Kasumi-1 (cell line): ENCODE measurements at places on chromosomes 2 and 18.

DNA sequence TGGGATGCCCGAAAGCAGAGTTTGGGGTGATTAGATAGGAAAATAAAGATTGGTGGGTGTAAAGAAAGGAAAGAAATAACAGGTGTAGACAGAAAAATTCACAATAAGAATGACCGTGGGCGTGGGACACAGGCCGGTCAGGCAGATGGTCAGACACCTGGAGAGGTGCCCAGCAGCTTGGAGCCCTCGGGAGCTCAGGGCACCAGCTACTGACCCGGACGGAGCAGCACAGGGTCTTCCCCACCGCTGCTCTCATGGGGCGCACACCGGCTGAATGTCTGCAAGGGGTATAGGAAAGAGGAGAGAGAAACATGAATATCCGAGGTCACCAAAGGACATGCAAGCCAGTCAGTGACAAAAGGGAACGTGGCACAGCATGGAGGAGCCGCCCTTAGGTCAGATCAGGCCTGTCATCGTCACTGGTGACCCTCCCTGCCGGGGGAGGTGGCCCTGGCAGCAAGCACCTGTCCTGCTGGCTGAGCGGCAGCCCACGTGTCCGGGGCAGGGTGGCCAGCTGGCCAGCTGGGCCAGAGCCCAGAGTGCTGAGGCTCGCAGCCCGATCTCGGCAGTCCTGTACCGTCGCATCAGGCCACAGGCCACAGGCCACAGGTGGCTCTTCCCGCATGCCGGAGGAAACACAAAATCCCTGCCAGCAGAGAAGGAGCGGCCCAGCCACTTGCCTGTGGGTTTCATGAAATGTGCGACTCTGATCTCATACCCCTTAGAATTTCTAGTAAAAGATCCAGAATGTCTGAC lies 112.0 kb upstream of the NDUFV2 start:
- no peak for DNase-seq

DNA sequence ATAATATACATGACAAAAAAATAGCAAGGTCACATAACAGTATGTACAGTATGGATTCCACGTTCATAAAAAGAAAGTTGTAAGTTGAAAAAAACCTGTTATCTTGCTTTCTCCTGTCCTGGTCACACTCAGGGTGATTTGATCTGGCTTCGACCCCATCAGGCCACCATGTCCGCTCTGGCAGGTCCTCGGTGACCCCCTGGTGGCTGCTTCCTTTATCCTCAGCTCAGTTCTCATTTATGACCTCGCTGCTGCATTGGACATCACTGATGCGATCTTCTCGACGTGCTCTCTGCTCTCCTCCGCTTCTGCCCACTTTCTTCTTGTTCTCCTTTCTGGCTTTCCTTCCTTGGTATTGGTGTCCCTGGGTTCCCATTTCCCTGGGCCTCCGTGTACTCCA lies 29.7 kb downstream of the DGKD start:
- no peak for DNase-seq

GRCh38 chr2:86016581-86016980 lies 89.1 kb downstream of the POLR1A start:
- no peak for DNase-seq

DNA sequence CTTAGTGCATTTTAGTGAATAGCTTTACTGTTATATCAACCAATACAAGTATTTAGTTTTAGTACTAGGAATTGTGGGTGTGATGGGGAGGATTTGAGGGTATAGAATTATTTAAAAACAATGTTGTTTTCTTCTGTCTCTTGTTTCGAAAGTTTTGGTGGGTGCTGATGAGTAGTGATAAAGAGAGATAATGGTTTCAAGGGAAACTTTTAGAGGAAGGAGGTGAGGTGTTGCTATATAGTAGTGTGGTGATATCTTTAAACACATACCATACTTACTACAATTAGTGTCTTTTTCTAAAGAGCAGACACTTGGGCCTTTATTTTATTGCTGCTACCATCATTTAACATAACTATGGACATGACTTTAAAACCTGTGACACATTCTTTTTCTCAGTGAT lies 10.5 kb downstream of the IMPACT start:
- no peak for DNase-seq

GRCh38 chr2:121625953-121626352 lies 23.3 kb downstream of the CLASP1 start:
- DNase-seq: no peak

DNA sequence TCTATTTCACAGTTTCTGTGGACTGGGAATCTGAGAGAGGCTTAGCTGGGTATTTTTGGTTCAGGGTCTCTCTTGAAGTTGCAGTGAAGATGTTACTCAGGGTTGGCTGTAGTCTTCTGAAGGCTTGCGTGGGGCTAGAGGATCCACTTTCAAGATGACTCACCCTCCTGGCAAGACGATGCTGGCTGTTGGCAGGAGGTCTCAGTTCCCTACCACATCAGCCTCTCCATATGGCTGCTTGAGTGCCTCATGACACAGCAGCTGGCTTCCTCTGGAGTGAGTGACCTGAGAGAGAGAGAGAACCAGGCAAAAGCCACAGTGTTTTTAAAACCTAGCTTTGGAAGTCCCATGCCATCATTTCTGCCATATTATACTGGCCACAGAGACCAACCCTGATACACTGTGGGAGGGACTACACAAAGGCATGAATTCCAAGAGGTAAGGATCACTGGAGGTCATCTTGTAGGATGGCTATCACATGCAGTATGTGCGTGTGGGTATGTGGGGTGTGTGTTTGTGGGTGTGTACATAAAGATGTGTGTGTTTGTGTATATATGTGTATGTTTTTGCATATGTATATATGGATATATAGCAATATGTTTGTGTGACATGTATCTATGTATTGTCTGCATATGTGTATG lies 25.1 kb downstream of the DNPEP start:
- peak; percentile 32 for DNase-seq

- DNase-seq: no peak
Measured at GRCh38 chr2:25590921-25591505, 82.4 kb downstream of the DTNB start.

DNA sequence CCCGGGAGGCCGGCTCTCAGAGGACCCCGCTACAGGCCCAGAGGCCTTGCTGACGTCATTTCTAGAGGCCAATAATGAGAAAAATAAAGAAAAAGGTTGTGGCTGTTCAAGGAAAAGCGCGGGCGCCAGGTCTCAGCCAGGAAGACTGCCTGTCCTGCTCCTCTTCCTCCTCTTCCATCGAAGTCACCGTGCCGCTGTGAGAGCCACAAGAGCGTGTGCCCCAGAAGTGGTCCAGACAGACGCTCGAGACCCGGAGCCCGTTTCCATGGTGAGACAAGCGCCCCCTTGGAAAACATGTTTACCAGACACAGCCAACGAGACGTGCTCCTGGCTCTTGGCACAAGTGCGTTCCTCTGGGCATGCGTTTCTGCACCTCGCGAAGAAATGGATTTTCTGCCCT lies 210.5 kb downstream of the HDAC4 start:
- no peak for DNase-seq

DNA sequence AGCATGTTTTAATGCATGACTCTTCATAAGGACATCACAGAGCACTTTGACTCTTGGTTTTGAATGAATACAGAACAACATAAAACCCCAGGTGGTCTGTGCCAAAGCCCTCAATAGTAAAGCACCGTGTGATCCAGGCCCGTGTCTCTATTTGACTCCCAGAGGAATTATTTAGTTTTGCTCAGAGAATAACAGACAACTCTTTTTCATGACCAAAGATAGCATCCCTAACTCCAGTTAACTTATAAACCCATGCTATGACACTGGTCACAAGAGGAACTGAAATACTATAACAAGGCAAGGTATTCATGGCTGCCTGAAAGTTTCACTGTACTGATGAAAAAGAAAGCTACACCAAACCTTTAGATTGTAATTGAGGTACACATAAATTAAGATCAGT lies 128.4 kb downstream of the IKZF2 start:
- DNase-seq: no peak

- DNase-seq: no peak
Measured at GRCh38 chr2:34161549-34161948, 562.5 kb upstream of the FAM98A start.

- no peak for DNase-seq
Measured at GRCh38 chr2:229633556-229633955, 80.8 kb downstream of the DNER start.

GRCh38 chr18:6546229-6546628 lies 131.5 kb upstream of the L3MBTL4 start:
- DNase-seq: no peak

DNA sequence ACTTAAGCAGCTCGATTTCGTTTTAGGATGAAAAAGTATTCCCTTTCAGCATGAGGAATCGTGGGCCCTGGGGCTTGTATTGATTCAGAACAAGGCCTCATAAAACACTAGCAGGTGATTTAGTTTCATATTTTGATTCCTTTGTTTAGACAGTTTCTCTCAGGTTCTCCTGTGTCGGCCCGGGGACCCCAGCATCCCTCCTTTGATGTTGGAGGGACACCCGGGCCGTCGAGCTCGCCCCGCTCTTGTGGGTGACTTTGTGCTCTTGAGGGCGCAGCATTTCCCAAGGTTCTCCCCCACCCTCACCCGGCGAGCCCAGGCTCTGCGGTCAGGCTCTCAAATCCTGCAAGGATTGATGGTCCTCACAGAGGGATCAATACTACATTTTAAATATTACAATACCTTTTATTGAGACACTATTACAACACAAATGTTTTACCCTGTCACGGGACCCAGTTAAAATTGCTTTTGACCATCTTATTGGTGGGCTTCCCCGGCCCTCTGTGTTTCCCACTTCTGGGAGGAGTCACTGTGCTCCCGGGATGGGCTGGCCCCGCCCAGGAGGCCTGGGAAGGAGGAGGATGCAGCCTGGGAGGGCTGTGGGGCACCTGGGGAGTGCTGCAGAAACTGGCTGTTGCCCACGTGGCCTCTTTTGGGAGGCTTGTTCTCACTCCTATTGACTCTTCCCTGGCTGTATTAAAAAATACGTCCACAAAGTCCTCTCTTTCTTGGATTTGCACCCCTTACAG lies 222.6 kb downstream of the INSIG2 start:
- no peak for DNase-seq

DNA sequence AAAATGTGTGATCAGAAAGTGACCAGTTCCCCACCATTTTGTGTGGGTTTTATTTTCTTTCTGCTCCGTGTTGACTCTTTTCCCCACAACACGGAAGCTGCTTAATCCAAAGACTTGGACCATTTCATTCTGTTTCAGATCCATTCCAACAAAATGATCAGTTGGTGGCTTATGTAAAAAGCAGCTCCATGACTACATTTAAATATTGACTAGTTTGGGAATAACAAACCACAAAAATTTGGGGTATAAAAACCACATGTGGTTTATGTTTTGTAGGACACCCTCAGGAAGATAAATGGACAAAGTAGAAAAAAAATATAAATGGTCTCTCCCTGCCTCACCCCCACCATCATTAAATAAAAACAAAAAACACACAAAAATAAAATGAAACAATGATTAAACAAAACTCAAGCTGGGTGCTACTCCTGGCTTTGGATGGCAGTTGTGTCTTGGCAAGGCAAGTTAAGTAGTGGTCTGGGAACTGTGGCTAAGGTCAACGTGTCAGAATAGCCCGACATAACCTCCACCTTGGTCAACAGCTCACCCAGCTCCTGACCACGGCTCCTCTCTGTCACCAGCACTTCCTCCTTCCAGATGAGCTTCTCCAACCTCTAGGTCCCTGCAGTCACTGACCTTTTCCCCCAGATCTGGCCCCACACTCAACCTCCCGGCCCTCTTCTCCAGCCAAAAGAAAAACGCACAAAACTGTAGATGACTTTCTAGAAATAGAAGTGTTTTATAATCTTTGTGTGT lies 12.8 kb upstream of the WIPF1 start:
- DNase-seq: peak; percentile 44

DNA sequence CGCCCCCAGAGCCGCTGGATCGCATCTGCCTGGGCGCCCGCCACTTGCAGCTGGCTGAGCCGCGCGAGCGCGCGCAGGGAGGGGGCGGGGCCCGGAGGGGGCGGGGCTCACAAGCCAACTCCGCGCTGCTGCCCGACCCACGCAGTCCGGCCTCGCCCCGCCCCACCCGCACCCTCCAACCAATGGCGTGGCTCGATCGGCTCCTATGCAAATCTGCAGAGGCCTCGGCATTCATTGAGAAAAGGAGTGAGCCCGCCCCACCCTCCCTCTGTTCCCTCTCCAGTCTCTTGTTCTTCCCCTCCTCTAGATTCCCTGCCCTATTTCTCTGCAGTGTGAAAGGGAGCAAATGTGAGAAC lies at the start of gene ALK:
Gene ALK (minus strand): TSS at position 27 of the 356 bp plus-strand sequence. CDS start 927 bp downstream, outside the sequence.
- DNase-seq: peak; percentile 91

- DNase-seq: no peak
Measured at GRCh38 chr2:46050489-46050888, 246.7 kb upstream of the EPAS1 start.
